ENCODE measurements at places on chromosomes 12 and 14.
A peak's percentile ranks its signal among the peaks of the same experiment; 100 is the strongest.

DNA sequence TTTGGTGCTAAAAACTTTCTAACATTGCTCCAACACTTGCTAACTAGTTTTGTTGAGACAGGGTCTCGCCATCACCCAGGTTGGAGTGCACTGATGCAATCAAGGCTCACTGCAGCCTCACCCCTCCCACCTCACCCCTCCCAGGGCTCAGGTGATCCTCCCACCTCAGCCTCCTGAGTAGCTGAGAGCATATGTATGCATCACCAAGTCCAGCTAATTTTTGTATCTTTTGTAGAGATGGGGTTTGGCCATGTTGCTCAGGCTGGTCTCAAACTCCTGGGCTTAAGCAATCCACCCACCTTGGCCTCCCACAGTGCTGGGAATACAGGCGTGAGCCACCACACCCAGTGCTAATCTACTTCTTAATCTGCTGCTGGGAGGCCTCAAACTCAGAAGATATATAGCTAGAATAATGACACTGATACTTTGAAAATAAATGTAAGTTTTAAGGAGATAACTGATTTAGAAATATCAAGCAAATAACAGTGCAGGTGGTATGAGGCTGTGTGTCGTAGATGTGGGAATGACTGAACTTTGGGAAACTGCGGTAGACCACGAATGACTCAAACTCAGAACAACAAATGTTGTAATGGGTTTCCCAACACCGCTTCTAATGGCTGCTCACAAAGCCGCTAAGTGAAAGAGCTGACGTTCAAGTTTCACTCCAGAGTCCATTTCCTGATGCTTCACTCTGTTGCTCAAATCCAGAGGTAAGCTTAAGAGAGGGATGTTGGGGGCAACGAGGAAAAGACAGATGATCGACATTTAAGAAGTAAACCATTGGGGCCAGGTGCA, 10.0 kb downstream of the TMCC3 start:
- no peak for DNase-seq

GRCh38 chr12:111408686-111409402, 3.1 kb downstream of the SH2B3 start:
- DNase-seq: no peak

GRCh38 chr14:51621654-51622053, 30.1 kb upstream of the FRMD6 start:
- DNase-seq: no peak

GRCh38 chr12:124233041-124233796, 61.7 kb upstream of the RFLNA start:
- no peak for DNase-seq

DNA sequence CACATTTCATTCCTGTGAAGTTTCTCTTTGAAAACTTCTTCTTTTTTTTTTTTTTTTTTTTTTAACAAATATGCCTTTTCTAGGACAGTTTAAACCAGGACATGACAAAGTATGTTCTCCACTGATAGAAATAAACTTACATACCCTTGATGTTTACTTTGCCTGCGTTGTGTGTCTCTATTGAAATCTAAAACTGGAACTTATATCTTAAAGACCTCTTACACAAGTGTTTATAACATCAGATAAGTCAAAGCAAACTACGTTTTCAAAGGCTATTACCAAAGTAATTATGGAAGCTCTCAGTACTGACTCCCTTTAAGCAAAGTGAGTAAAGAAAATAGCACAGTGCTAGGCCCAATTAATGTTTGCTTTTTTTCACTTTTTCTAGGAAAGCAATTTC, 30.6 kb upstream of the ISM2 start:
- DNase-seq: no peak

- no peak for DNase-seq
Measured at GRCh38 chr12:116187151-116187511, 90.4 kb downstream of the MED13L start.

DNA sequence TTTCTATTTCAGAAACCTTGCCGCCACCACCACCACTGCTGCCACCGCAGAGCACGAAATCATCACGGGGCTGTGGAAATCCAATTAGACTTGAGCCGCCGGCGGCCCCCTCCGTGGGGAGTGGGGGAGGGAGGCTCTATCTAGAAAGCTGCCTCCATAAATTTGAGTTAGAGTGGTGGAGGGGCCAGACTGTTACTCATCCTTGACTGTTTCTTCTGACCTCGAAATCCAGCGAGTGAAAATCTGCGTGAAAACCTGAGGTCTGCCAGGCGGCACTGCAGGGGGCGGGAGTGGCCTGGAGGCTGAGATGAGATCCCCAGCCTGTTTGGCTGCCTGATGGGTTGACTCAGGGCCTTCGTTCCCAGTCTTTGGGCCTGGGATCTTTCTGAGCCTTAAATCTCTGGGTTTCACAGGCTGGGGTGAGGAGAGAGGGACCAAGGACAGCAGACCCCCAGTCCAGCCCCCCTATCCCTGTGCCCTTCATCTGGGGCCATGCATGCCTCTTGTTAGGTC, 29.9 kb downstream of the TSPAN9 start:
- no peak for DNase-seq

DNA sequence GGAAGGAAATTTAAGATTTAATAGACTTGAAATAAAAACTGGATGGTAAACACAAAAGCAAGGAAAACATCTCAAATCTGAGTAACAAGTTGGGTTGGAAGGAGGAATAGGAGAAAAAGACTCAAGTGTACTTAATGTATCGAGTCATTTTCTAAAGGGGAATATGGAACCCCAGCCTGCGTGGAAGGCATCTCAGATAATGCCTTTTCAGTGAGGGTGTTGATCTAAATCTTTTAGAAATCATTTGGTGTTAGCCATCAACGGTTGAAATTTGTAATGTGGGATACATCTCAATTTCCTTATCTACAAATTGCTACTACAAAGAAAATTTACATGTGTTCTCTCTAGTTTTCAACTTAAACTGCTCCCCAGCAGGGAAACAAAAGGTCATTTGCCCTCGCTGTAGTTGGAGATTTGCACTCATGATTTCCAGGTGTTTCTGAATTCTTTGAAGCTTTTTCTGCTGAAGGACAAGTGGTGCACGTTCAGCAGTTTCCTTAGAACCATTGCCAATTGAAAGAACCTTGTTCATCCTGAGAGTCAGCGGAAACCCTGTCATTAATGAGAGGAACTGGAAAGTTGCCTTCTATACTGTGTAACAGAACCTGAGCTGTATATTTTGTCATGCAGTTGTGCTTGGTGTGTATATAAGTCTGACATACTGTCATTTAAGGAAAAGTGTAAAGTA, 2.2 kb downstream of the PCBP2 start:
- DNase-seq: no peak

- DNase-seq: no peak
Measured at GRCh38 chr12:116392061-116392460, 114.6 kb upstream of the MED13L start.

GRCh38 chr12:70309348-70309747, 56.7 kb upstream of the KCNMB4 start:
- DNase-seq: no peak

GRCh38 chr12:39003541-39004155, 98.3 kb upstream of the CPNE8 start:
- no peak for DNase-seq

DNA sequence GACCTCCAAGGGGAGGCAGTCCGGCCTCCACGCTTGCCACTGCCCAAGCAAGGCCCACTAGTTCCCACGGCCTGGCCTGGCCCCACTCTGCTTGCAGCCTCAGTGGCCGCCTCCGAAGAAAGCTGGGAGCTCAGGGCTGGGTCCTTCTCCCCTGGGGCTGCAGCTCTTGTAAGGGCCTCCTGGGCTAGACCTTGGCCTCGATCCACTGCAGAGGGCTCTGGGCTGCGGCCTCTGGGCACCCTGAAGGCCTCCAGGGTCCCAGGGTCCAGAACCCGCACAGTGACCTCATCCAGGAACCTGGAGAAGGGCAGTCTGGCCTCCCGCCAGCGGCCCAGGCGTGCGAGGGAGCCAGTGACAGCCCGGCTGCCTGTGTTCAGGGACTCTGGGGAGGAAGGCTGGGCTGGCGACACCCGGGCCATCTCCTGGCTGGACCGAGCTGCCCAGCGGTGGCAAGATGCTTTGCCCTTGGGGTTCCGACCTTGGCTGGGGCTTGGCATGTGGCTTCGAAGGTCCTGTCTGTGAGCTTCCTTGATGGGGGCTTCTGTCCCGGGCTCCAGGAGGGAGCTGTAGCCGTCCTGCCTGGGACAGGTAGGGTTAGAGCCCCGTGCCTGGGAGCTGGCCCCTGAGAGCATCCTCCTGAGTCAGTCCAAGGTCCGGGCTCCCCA, 9.8 kb downstream of the BEGAIN start:
- DNase-seq: peak; percentile 66

DNA sequence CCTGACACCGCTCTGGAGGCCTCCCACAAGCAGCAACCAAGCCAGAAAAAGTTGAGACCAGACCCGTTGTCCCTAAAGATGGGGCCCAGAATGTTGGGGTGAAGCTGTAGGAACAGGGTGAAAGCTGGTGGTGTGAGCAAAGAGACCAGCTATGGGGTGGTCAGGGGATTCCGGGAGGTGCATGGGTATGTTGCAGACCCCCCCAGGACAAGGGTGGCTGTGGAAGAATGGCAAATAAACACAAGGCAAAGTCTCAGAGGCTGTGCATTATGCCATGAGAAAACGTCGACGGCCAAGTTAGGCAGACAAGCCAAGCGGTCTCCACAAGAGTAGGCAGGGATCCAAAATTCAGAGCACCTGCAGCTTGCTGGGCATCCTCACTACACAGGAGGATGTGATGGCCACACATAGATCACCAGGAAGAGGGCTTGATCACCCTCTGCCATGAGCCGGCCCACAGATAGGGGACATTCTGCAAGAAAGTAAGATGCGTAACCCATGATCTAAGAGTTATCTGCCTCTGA, 58.8 kb upstream of the KCNA1 start:
- DNase-seq: no peak

GRCh38 chr14:64504897-64505794, 576 bp downstream of the ZBTB1 start:
- DNase-seq: peak; percentile 96

- DNase-seq: no peak
Measured at GRCh38 chr14:64787619-64788018, 83.4 kb downstream of the PLEKHG3 start.
